Articular chondrocyte of knee joint (primary cell): ENCODE measurements at places on chromosomes 1 and 21. TPM values are rescaled to one million over a fixed set of nuclear protein-coding genes. Genes with fewer than 3 reads are reported as not detected.

LCE1F gene
- not detected in 2 replicates for total RNA-seq

FMO4 gene
- 15.2 and 18.9 TPM in 2 replicates for total RNA-seq

TRIM63 gene
- not detected in 2 replicates for total RNA-seq

SLC6A17 gene
- 0.13 and 0.22 TPM in 2 replicates for total RNA-seq

DNAI4 gene
- 9.5 and 15.9 TPM in 2 replicates for total RNA-seq

CRP gene
- total RNA-seq = not detected in 2 replicates

TAS1R1 gene
- 0.26 and 0.43 TPM in 2 replicates for total RNA-seq

TGFB2 gene
- 31.8 and 49.2 TPM in 2 replicates for total RNA-seq

CAMK1G gene
- total RNA-seq = 0.22 TPM in 1 of 2 replicates, not detected in the other

TSNAX gene
- 45.7 and 56.7 TPM in 2 replicates for total RNA-seq

BSND gene
- total RNA-seq = not detected in 2 replicates

PTPRC gene
- under 0.01 TPM in 1 of 2 replicates, not detected in the other for total RNA-seq

RAB7B gene
- 11.6 and 19.9 TPM in 2 replicates for total RNA-seq

MTF2 gene
- 21.0 and 24.6 TPM in 2 replicates for total RNA-seq

RXFP4 gene
- not detected in 2 replicates for total RNA-seq

URB1 gene
- 19.7 and 24.6 TPM in 2 replicates for total RNA-seq
